Smooth muscle cell of the umbilical artery (primary cell): ENCODE measurements at places on chromosomes 13 and 19. TPM values are rescaled to one million over a fixed set of nuclear protein-coding genes. Genes with fewer than 3 reads are reported as not detected.

The ZNF737 gene
- total RNA-seq, result 6.6 and 10.7 TPM in 2 replicates

The RFPL4A gene
- not detected in 2 replicates for total RNA-seq

The ZNF586 gene
- total RNA-seq, result 17.4 and 21.4 TPM in 2 replicates

The STOML3 gene
- total RNA-seq, result not detected in 2 replicates

The SLC7A1 gene
- 25.2 and 72.5 TPM in 2 replicates for total RNA-seq

The ZNF709 gene
- total RNA-seq, result 2.9 and 4.8 TPM in 2 replicates

The ZNF850 gene
- 5.0 and 7.5 TPM in 2 replicates for total RNA-seq

The COG6 gene
- total RNA-seq, result 61.8 and 83.8 TPM in 2 replicates

The GPR12 gene
- not detected in 2 replicates for total RNA-seq

The ALG11 gene
- 35.2 and 57.3 TPM in 2 replicates for total RNA-seq

The MAMSTR gene
- 0.55 and 0.59 TPM in 2 replicates for total RNA-seq

The PDE4A gene
- total RNA-seq, result 3.3 and 6.2 TPM in 2 replicates

The CYP4F8 gene
- total RNA-seq, result not detected in 2 replicates

The CLEC17A gene
- not detected in 2 replicates for total RNA-seq

The PGLYRP2 gene
- not detected in 2 replicates for total RNA-seq

The POU4F1 gene
- not detected in 2 replicates for total RNA-seq

The UBE2S gene
- 72.5 and 94.4 TPM in 2 replicates for total RNA-seq

The CEACAM7 gene
- not detected in 2 replicates for total RNA-seq

The GSX1 gene
- total RNA-seq, result not detected in 2 replicates

The ZNF93 gene
- total RNA-seq, result 7.1 and 10.7 TPM in 2 replicates

The C19orf73 gene
- total RNA-seq, result 0.89 and 0.97 TPM in 2 replicates

The PODNL1 gene
- 3.9 and 4.8 TPM in 2 replicates for total RNA-seq

The CACNG6 gene
- total RNA-seq, result not detected in 2 replicates

The RNF17 gene
- total RNA-seq, result not detected in 2 replicates

The NALCN gene
- 27.0 and 58.8 TPM in 2 replicates for total RNA-seq

The FGF14 gene
- under 0.01 TPM in 1 of 2 replicates, not detected in the other for total RNA-seq

The ETHE1 gene
- 49.8 and 63.5 TPM in 2 replicates for total RNA-seq

The APOE gene
- 2.3 and 8.9 TPM in 2 replicates for total RNA-seq

The GNG7 gene
- 0.09 and 0.30 TPM in 2 replicates for total RNA-seq

The SHD gene
- total RNA-seq, result not detected in 2 replicates

The MISP gene
- total RNA-seq, result not detected in 2 replicates

The FLT3 gene
- not detected in 2 replicates for total RNA-seq

The SOX1 gene
- total RNA-seq, result not detected in 2 replicates

The IZUMO2 gene
- total RNA-seq, result not detected in 2 replicates

The FFAR1 gene
- not detected in 2 replicates for total RNA-seq

The ATP4A gene
- not detected in 2 replicates for total RNA-seq

The RGL3 gene
- 0.30 TPM in 1 of 2 replicates, not detected in the other for total RNA-seq

The OSCAR gene
- 0.78 TPM in 1 of 2 replicates, not detected in the other for total RNA-seq

The TEAD2 gene
- 20.8 and 22.2 TPM in 2 replicates for total RNA-seq

The KLK15 gene
- total RNA-seq, result not detected in 2 replicates

The KLHL1 gene
- not detected in 2 replicates for total RNA-seq

The ZNF765 gene
- total RNA-seq, result 15.4 and 18.1 TPM in 2 replicates

The GPR183 gene
- total RNA-seq, result 0.05 TPM in 1 of 2 replicates, not detected in the other

The PSPN gene
- total RNA-seq, result 1.4 and 1.5 TPM in 2 replicates
